ENCODE measurements at places on chromosomes 5 and 9. TPM values are rescaled to one million over a fixed set of nuclear protein-coding genes. Genes with fewer than 3 reads are reported as not detected.

STKLD1 gene
- 1.2 TPM for total RNA-seq

ADCY2 gene
- 12.3 TPM for total RNA-seq

- H3K4me1 ChIP-seq: no peaks in the 10 kb centered on the region
- H3K27ac ChIP-seq: no peak overlapping the region
- H3K4me3 ChIP-seq: no peak overlapping the region
- H3K27me3 ChIP-seq: no peaks in the 10 kb centered on the region
- no peaks in the 10 kb centered on the region for H3K36me3 ChIP-seq
- DNase-seq: no peak
Observed at GRCh38 chr9:12705738-12706391, 12.7 kb downstream of the TYRP1 start.

GRCh38 chr9:114480746-114481435, 24.4 kb downstream of the WHRN start:
- no peak overlapping the region for H3K27ac ChIP-seq
- no peaks in the 10 kb centered on the region for H3K36me3 ChIP-seq
- no peak overlapping the region for H3K4me3 ChIP-seq
- H3K27me3 ChIP-seq: no peaks in the 10 kb centered on the region

GRCh38 chr5:166399781-166400180, 1891.7 kb upstream of the WWC1 start:
- H3K27me3 ChIP-seq: no peaks in the 10 kb centered on the region
- H3K4me3 ChIP-seq: no peak overlapping the region
- no peak for DNase-seq
- no peak overlapping the region for H3K27ac ChIP-seq
- H3K4me1 ChIP-seq: no peaks in the 10 kb centered on the region

DNA sequence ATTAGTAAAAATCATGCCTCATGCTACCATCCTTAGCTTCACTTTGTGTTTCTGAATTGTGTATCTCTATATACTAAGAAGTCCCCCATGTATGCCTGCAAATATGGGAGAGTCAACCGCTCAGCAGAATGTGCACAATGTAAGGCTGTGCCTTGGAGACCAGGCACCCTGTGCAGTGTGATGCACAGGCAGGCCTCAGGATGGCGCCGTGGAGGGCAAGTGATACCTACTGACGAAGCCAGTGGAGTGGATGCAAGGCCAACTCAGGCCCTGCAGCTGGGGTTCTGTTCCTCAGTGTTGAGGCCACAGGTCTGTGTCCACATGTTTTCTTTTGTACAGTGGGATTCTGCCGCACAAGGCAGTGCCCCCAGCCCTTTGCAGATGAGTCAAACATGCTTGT, 28.4 kb downstream of the SYK start:
- no peaks in the 10 kb centered on the region for H3K27me3 ChIP-seq
- no peak for DNase-seq
- no peak overlapping the region for H3K4me3 ChIP-seq
- no peaks in the 10 kb centered on the region for H3K36me3 ChIP-seq

STK32A gene
- total RNA-seq: 1.8 TPM

DNA sequence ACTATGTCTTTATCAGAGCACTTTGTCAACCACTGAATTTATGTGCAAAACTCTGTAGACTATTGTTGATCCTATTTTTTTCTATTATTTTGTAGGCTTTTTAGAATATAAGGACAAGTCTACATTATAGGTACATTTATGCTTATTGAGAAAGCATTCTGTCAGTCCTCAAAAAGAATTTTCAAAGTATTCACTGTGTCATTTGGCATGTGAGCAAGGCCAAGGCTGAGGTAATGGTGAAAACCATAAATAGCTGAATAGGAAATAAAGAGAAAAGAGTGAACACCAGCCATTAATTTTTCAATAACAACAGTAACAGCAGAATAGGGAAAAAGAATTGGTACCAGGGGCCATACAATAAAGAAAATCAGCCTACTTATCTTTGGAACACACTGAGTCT, 21.0 kb downstream of the SKIC3 start:
- H3K4me3 ChIP-seq: no peak overlapping the region
- H3K27me3 ChIP-seq: no peaks in the 10 kb centered on the region
- H3K36me3 ChIP-seq: no peaks in the 10 kb centered on the region
- no peak overlapping the region for H3K27ac ChIP-seq
- no peak for DNase-seq
- H3K4me1 ChIP-seq: no peaks in the 10 kb centered on the region

ZNF366 gene
- total RNA-seq: 0.92 TPM

PRR16 gene
- total RNA-seq: 1.8 TPM

RANBP3L gene
- 0.74 TPM for total RNA-seq

- peaks cover 22% of the 10 kb centered on the region for H3K4me1 ChIP-seq
- no peaks in the 10 kb centered on the region for H3K27me3 ChIP-seq
- no peaks in the 10 kb centered on the region for H3K36me3 ChIP-seq
- H3K27ac ChIP-seq: no peak overlapping the region
- H3K4me3 ChIP-seq: no peak overlapping the region
- no peak for DNase-seq
Observed at GRCh38 chr9:4090491-4090890, 209.4 kb downstream of the GLIS3 start.

DNA sequence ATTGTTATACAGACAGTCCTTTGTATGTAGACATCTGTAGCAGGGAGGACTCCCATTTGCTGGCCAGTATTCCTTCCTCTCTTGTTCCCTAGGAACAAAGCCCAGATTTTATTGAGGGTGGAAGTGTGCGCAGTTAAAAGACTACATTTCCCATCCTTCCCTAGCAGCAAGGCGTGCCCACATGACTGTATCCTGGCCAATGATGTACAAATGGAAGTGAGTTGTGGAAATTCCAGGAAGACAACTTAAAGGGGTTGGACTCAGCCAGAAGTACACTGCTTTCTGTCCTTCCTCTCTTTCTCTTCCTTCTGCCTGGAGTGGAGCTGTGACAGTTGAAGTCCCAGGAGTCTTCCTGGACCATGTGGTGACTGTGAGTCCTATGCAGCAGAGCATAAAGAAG, 89.0 kb downstream of the HRH2 start:
- DNase-seq: no peak
- H3K27ac ChIP-seq: no peak overlapping the region
- no peaks in the 10 kb centered on the region for H3K4me1 ChIP-seq
- no peaks in the 10 kb centered on the region for H3K36me3 ChIP-seq

All from ovary (tissue), 10 donors.